ENCODE measurements at places on chromosomes 3 and 15.
A peak's percentile ranks its signal among the peaks of the same experiment; 100 is the strongest.

DNA sequence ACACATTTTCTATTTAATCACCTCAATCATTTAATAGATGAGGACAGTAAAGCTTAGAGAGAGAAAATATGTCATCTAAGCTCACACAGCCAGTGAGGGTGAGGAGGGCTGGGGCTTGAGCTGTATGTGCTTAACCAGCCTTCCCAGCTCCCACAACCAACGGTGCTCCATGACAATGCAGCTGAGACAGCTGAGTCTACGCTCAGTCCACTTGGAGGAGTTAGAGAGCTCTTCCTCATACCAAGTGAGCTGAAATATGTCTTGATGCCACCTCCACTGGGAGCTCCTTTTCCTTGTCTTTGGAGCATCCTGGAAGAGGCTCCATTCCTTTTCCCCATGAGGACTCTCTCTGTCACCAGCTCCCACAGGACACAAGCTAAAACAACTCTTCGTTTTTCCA lies 9.3 kb downstream of the HOMER2 start:
- DNase-seq = no peak

DNA sequence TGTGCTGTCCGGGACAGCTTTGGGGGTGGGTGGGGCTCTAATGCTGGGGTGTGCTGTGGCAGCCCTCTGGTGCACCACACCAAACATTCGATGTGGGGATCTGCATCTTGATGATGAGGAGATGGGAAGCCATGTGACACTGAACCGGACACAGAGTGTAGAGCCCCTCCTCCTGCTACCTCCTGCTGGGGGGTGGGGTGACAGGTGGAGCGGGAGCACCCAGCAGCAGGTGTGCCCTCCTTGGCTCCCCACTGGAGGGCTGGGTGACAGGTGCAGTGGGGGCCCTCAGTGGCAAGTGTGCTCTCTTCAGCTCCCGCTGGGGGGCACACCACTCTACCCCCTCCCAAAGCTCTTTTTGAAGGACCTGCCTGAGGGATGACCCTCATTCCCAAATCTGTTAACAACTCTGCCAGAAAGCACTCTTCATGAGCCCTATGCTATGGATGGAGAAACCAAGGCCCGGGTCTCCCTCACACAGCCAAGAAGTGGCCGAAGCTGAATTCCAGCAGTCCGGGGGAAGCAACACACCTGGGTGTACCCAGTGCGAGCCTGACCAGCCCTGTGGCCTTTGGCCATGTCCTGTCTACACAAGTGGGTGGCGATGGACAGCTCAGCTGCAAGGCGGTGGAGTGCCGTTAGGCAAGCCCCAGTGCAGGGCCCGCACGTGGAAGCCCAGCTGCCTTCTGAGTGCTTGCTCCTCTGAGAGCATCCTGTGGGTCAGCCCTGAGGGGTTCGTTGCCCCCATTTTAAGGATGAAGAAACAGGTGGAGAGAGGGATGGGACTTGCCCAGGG lies 609 bp upstream of the UROC1 start:
- no peak for DNase-seq

- no peak for DNase-seq
Observed at GRCh38 chr3:13145131-13145825, 72.0 kb upstream of the IQSEC1 start.

GRCh38 chr15:65939901-65940617 lies 70.8 kb downstream of the RAB11A start:
- DNase-seq = no peak

- no peak for DNase-seq
Observed at GRCh38 chr3:60781935-60782334, 469.3 kb downstream of the FHIT start.

DNA sequence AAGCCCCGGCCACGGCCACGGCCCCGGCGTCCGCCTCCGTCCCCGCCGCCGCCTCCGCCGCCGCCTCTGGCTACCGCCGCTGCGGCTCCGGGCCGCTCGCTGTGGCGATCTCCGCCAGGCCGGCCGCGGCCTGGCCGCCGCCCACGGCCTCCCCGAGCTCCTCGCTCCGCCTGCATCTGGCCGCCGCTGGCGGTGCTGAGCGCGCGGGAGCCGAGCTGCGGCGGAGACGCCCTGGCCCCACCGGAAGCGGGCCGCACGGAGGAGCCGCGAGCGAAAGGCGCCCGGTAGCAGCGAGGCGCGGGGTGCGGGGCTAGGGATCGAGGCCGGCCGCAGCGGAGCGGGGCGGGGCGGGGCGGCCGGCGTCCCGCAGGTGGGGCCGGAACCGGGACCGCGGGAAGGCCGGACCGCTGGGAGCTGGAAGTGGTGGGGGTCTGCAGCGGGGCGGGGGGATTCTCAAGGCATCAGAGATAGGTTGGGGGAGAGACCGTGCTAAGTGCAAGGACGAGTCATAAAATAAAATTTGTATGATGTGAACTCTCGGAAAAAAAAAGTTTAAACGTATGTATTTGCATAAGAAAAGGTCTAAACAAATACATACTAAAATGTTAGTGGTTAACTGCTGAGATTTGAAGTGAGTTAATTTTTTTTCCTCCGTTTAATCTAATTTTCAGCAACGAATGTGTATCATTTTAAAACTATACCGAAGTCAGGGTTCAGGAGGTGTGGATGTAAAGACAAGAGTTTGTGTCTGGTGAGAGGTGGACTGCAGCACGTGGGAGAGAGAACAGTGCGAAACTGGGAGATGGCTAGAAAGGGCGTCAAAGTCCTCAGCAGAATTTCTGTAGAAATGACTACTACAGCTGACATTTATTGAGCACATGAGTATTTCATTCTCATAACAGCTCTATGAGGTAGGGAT lies at the start of gene AVEN:
AVEN (minus strand) TSS at position 334 of the 919 bp plus-strand sequence; CDS start at position 176, 158 bp downstream.
- DNase-seq = peak; percentile 53
